ENCODE measurements at places on chromosomes 16 and 17.

- H3K4me3 ChIP-seq: no peak overlapping the region
- peak; percentile 52 for DNase-seq
- peaks cover 18% of the 10 kb centered on the region for H3K36me3 ChIP-seq
- H3K4me1 ChIP-seq: peaks cover 46% of the 10 kb centered on the region
- no peaks in the 10 kb centered on the region for H3K27me3 ChIP-seq
Measured at GRCh38 chr17:4968486-4969046, 949 bp upstream of the SPAG7 start.

- H3K36me3 ChIP-seq: peaks cover 23% of the 10 kb centered on the region
- H3K4me1 ChIP-seq: peaks cover 12% of the 10 kb centered on the region
- no peak overlapping the region for H3K27ac ChIP-seq
- DNase-seq: no peak
Measured at GRCh38 chr16:67800338-67800926, 5.9 kb downstream of the RANBP10 start.

DNA sequence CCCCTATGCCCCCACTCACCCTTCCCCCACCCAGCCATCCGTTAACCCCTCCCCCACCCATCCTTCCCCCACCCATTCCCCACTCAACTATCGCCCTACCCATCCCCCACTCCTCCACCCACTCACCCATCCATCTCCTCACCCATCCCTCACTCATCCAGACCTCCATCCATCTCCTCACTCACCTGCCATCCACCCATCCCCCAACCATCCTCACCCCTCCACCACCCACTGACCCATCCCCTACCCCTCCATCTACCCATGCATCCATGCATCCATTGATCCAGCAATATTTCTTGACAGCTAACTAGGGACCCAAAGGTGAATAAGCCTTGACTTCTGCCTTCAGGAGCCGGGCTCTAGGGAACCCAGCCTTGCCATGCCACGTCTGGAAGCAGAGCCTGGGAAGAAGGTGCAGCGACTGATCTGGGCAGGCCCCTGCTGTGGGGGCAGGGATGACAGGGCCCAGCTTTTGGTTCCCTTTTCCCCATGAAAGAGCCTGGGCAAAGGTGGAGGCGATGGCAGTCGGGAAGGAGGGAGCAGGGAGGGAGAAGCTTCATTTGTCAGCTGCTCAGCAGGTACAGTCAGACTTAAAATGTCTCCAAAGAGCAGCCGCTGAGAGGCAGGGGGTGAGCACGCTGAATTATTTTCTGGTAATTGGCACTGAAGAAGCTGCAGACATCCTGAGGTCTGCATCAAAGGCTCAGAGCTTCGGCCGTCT is 23.1 kb upstream of the DOC2B start:
- H3K27ac ChIP-seq: peak overlapping the region; percentile 14
- no peak overlapping the region for H3K4me3 ChIP-seq
- H3K36me3 ChIP-seq: peaks cover 13% of the 10 kb centered on the region
- no peaks in the 10 kb centered on the region for H3K27me3 ChIP-seq

DNA sequence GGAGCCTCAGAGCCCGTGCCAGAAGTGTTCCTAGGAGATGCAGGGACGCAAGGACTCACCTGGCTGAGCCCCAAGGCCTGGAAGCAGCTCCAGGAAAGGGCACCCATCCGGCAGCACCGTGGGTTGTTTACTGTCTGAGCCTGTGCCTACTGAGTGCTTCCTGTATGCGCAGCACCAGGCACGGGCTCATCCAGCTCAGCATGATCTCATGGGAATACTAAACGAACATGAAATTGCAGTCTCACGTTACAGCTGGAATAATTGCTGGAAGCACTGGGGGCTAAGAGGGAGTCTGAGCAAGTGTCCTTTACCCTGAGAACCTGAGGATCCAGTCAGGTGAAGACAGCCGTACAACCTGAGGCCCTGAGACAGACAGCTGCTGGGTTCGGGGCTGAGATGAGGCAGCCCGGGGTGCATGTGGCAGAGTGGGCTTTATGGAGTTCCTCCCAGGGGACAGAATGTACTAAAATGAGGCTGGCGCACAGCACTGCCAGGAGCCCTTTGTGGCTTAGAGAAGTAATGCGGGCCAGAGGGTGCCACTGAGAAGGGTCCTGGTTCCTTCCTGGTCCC is 5.4 kb downstream of the CTRL start:
- no peak overlapping the region for H3K4me3 ChIP-seq
- H3K27me3 ChIP-seq: no peaks in the 10 kb centered on the region

GRCh38 chr16:74743668-74744299 is 30.8 kb downstream of the FA2H start:
- no peaks in the 10 kb centered on the region for H3K27me3 ChIP-seq
- H3K4me3 ChIP-seq: no peak overlapping the region
- H3K4me1 ChIP-seq: peaks cover 11% of the 10 kb centered on the region
- no peak for DNase-seq

GRCh38 chr16:30923554-30924075 is at the start of gene FBXL19:
Gene FBXL19 (plus strand): TSS chr16:30923572. CDS start chr16:30925755, 2,183 bp downstream.
- peak within 1 kb of the TSS; percentile 100 for H3K27ac ChIP-seq
- H3K4me3 ChIP-seq: peak within 1 kb of the TSS; percentile 100
- no peaks in the 10 kb centered on the region for H3K36me3 ChIP-seq
- no peak for DNase-seq
- H3K27me3 ChIP-seq: no peaks in the 10 kb centered on the region
- H3K4me1 ChIP-seq: peaks cover 14% of the 10 kb centered on the region

GRCh38 chr17:59371416-59372100 is 40.1 kb downstream of the YPEL2 start:
- no peak overlapping the region for H3K4me3 ChIP-seq
- no peak for DNase-seq
- H3K36me3 ChIP-seq: no peaks in the 10 kb centered on the region
- H3K27ac ChIP-seq: peak overlapping the region; percentile 90
- H3K4me1 ChIP-seq: peaks cover 59% of the 10 kb centered on the region

DNA sequence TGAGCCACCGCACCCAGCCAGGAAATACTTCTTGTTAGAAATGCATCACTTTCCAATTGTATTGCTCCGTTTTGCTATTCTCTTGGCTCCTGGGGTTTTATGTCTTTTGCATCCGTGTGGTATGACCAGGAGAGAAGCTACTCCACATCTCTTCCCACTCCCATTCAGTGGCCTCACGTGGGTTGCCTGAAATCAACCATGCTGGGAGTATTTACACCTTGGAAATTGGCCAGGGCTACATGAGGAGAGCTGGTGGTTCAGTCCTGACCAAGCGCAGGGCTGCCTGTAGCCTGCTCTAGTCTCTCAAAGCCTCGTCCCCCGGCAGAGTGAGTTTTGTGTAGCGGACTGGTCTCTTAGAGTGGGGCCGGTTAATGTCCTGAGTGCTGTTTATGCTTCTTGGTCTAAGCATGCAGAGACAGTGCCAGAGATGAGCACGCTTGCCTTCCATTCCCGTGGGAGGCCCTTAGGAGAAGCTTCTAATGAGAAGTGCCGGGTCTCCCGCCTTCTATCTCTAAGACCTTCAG is 3.8 kb downstream of the WFDC1 start:
- H3K27me3 ChIP-seq: peaks cover 26% of the 10 kb centered on the region
- no peak overlapping the region for H3K4me3 ChIP-seq
- no peak overlapping the region for H3K27ac ChIP-seq
- H3K36me3 ChIP-seq: no peaks in the 10 kb centered on the region
- H3K4me1 ChIP-seq: peaks cover 38% of the 10 kb centered on the region

- H3K27me3 ChIP-seq: peaks cover 50% of the 10 kb centered on the region
- no peak overlapping the region for H3K27ac ChIP-seq
- no peaks in the 10 kb centered on the region for H3K36me3 ChIP-seq
- DNase-seq: no peak
- H3K4me1 ChIP-seq: peaks cover 7% of the 10 kb centered on the region
Measured at GRCh38 chr17:46974086-46974485, 5.0 kb downstream of the RPRML start.

- H3K27ac ChIP-seq: peak overlapping the region; percentile 94
- H3K36me3 ChIP-seq: no peaks in the 10 kb centered on the region
- no peaks in the 10 kb centered on the region for H3K27me3 ChIP-seq
Measured at GRCh38 chr17:31550389-31551056, 159.0 kb downstream of the RAB11FIP4 start.

GRCh38 chr17:55158439-55158838 is 106.3 kb upstream of the HLF start:
- no peak overlapping the region for H3K27ac ChIP-seq
- peaks cover 14% of the 10 kb centered on the region for H3K36me3 ChIP-seq
- H3K4me3 ChIP-seq: no peak overlapping the region

- no peak overlapping the region for H3K4me3 ChIP-seq
- DNase-seq: no peak
- no peaks in the 10 kb centered on the region for H3K36me3 ChIP-seq
- no peak overlapping the region for H3K27ac ChIP-seq
- H3K4me1 ChIP-seq: no peaks in the 10 kb centered on the region
Measured at GRCh38 chr17:67707442-67707841, 10.3 kb upstream of the NOL11 start.

GRCh38 chr16:13291591-13292333 is 390.4 kb downstream of the SHISA9 start:
- H3K4me1 ChIP-seq: no peaks in the 10 kb centered on the region
- H3K36me3 ChIP-seq: no peaks in the 10 kb centered on the region
- no peak overlapping the region for H3K4me3 ChIP-seq
- no peak for DNase-seq
- no peak overlapping the region for H3K27ac ChIP-seq

GRCh38 chr16:56606476-56607108 is 1.8 kb upstream of the MT2A start:
- no peak for DNase-seq
- peak overlapping the region; percentile 45 for H3K27ac ChIP-seq
- H3K4me1 ChIP-seq: peaks cover 42% of the 10 kb centered on the region
- H3K27me3 ChIP-seq: peaks cover 27% of the 10 kb centered on the region
- no peak overlapping the region for H3K4me3 ChIP-seq
- no peaks in the 10 kb centered on the region for H3K36me3 ChIP-seq

- no peak overlapping the region for H3K27ac ChIP-seq
- H3K27me3 ChIP-seq: peaks cover 1% of the 10 kb centered on the region
- peaks cover 6% of the 10 kb centered on the region for H3K4me1 ChIP-seq
- no peaks in the 10 kb centered on the region for H3K36me3 ChIP-seq
- H3K4me3 ChIP-seq: no peak overlapping the region
Measured at GRCh38 chr16:87496447-87496801, 3.6 kb upstream of the ZCCHC14 start.

DNA sequence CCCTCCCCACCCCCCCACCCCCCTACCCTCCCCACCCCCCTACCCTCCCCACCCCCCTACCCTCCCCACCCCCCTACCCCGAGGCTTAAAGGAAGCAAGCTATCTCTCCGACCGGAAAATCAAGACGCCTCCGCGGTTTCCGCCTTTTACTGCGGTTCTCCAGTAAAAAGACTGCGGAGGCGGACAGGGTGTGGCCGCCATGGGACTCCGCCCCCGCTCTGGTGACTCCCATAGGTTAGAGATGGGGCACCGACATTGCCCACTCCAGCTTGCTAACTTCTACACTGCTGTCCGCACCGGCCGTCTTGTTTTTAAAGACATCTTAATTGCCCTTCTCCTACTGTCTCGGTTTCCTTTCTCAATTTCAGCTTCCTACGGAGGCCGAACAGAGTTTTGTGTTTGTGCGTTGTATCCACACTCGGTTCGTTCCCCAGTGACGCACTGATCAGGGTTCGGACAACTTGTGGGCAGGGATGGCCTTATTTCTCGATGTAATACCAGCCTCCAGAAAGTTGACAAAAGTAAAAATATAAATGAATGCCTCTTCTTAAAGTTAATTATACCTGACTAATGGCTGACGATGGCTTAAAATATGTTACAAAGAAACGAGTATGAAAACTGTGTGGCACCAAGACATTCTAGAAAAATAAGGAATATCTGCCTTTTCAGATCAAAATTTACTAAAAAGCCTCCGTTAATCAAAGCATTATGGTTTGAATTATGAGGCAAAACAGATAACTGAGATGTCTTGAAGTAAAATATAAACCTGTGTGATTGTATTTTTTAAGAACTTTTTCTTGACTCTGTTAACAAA is 1.1 kb upstream of the ZNF200 start:
- peak overlapping the region; percentile 61 for H3K27ac ChIP-seq
- DNase-seq: no peak
- peaks cover 15% of the 10 kb centered on the region for H3K4me1 ChIP-seq
- H3K4me3 ChIP-seq: peak overlapping the region; percentile 66
- H3K36me3 ChIP-seq: peaks cover 26% of the 10 kb centered on the region
- no peaks in the 10 kb centered on the region for H3K27me3 ChIP-seq

DNA sequence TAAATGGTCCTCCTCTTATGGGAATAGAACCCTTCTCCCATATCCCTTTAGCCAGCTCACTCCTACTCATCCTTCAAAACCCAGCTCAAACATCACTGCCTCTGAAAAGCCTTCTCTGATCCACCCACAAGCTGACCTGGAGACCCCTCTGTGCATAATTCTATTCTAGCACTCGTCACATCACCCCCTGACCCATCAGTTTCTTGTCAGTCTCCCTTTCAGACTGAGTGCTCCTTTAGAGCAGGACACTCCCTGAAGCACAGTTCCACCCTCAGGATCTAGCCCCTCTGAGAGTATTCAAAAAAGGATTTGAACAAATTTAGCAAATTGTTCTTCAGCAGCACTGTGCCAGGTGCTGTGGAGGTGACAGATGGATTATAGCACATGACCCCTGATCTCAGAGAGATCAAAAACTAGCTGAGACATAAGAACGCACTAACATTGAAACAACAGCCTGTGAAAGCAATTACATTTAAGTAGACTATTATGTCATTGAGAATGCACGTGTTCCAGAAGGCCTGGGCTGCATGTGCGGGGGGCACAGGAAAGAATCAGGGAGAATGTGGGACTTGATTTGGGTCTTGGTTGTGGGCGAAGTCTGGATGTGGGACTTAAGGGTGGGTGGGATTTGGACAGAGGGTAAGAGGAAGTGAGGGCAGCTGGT is 43.5 kb downstream of the MRPS23 start:
- H3K27ac ChIP-seq: no peak overlapping the region
- no peaks in the 10 kb centered on the region for H3K36me3 ChIP-seq
- no peak overlapping the region for H3K4me3 ChIP-seq
- H3K27me3 ChIP-seq: peaks cover 27% of the 10 kb centered on the region
- peaks cover 23% of the 10 kb centered on the region for H3K4me1 ChIP-seq

DNA sequence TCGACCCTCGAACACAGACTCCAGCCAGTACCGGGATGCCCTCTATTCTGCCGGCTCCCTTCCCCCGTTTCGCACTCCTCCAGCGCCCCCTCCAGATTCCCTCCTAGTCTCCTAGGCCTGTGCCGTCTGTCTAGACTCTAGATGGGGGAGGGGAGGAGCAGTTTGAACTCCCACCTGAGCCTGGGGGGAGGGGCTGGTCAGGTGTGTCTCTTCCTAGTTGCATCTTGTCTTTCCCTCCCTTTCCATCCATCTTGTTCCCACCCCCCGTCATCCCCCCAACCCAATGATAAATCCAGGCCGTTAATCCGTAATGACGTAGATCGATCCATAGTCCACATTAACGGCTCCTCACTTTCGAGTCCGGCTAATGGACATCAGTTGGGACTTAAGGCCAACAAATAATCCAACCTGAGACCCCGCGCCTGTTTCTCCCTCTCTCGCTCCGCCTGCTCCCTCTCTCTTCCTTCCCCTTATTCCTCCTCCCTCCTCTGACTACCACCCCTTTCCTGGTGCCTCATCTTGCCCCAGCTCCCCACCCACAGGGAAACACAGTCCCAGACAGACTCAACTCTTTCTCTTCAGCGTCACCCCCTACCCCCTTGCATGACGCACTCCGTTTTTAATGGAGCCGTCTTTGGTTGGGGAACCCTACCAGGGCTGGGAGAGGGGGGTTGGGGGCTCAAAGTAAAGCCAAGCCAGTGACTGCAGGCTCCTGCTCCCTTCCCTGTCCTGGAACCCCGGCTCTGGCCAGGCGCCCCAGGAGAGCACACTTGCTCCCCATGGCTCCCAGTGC is 3.4 kb upstream of the HOXB5 start:
- no peaks in the 10 kb centered on the region for H3K27me3 ChIP-seq
- H3K4me1 ChIP-seq: peaks cover 72% of the 10 kb centered on the region
- H3K4me3 ChIP-seq: peak overlapping the region; percentile 90
- H3K36me3 ChIP-seq: peaks cover 13% of the 10 kb centered on the region
